DND-41 (cell line): ENCODE measurements at places on chromosomes 5 and 9.

DNA sequence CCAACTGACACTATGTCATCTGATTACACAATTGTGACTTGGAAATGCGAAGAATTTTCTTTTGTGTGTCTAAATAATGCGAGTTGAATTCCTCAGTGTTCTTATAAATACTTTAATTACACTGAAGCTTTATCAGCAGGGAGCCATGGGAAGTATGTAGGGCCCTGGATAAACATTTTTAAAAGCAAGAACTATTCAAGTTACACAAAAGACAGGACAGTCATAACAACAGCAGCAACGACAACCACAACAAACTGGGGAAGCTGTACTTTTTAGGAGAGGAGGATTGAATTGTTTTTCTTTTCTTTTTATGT lies 250.3 kb upstream of the ZNF608 start:
- no peaks in the 10 kb centered on the region for H3K36me3 ChIP-seq
- DNase-seq: no peak
- no peaks in the 10 kb centered on the region for H3K27me3 ChIP-seq
- no peak overlapping the region for H3K4me3 ChIP-seq
- H3K4me1 ChIP-seq: peaks cover 22% of the 10 kb centered on the region; the same call in 1 of the 2 replicates

DNA sequence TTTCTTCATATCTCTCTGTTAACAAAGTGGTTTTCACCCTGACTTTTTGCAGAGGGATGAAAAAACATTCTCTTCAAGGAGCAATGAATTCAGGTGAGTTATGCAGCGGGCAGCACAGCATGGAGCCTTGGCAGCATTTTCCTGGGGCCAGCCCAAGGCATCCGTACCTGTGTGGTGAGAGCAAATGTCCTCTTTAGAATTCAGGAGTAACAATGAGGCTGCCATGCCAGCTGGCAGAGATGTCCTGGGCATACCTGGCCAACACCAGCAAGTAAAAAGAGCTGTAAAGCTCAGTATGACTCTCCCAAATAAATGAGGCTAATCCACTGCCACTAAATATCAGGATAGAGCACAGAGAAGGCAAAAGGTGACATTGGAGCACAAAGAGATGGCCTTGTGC lies 277.6 kb upstream of the TRPC7 start:
- no peaks in the 10 kb centered on the region for H3K27me3 ChIP-seq
- DNase-seq: no peak
- no peaks in the 10 kb centered on the region for H3K4me1 ChIP-seq
- no peak overlapping the region for H3K27ac ChIP-seq
- H3K36me3 ChIP-seq: no peaks in the 10 kb centered on the region

DNA sequence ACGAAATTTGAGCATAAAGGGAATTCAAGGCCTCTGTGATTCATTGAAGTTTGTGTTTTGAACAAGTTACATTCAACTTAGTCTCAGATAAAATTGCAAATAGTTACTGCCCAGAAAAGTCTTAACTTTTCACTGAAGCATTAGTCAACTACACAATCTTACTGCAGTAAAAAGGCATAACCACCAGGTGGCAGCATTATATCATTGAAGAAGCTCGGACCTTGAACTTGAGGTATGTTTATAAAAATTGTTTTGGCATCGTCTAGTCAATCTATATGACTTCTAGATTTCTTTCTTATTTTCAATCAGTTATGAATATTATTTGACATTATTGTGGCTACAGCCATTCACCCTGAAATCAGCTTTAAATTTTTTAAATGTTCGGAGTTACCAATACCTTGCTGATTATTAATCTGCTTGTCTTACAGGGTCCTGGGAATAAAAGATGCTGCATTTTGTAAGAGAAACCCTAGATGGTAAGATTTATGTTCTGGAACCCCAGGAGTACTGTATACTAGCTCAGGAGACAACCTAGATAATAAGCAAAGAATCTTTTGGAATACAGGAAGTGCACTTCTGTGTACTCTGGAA lies 83.9 kb upstream of the GRAMD2B start:
- peaks cover 4% of the 10 kb centered on the region; the same call in 1 of the 2 replicates for H3K4me1 ChIP-seq
- no peak overlapping the region for H3K27ac ChIP-seq
- H3K4me3 ChIP-seq: no peak overlapping the region
- DNase-seq: peak; percentile 51

- no peak for DNase-seq
- peaks cover 26% of the 10 kb centered on the region; the same call in 1 of the 2 replicates for H3K36me3 ChIP-seq
- H3K4me3 ChIP-seq: no peak overlapping the region
- H3K27ac ChIP-seq: no peak overlapping the region
These were observed 8.8 kb downstream of the ISOC1 start for GRCh38 chr5:129103397-129103796.

DNA sequence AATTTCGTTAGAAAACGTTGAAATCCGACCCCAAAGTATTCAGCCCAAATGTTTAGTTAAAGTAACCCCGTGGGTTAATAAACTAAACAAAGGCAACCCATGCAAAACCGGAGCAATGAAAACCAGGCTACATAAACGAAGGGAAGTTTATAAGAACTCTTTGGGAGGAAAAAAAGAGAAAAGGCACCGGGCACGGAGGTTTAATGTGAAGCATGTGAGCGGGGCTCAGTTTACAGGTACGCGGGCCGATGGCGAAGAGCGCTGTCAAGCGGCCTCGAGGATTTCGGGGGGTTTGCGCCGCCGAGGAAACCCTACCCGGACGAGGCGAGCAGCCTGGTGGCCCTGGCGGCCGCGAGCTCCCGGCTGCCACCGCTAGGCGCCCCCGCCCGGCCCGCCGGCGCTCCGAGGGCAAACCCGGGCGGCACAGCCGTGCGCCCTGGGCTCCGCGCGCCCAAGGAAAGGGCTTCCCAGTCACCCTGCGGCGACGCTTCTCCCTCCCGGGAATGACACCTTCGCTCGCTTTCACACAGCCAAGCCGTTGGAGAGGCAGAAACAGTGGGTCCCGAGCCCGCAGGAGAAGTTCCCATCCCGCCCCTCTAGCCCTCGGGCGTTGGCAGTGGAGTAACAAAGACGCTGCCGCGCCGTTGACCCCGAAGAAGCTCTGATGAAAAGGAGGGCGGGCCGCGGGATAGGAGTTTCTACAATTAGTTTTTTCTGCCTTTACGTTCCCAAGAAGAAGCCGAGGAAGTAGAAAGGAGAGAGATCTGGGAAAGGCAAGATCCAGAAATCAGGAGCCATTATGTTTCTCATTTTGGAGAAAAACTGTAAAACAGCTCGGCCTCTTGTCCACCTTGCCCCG lies 126.0 kb downstream of the TMEM174 start:
- H3K4me1 ChIP-seq: no peaks in the 10 kb centered on the region
- no peaks in the 10 kb centered on the region for H3K36me3 ChIP-seq
- H3K27ac ChIP-seq: no peak overlapping the region
- H3K4me3 ChIP-seq: no peak overlapping the region
- peaks cover 3% of the 10 kb centered on the region for H3K27me3 ChIP-seq
- no peak for DNase-seq
